ENCODE measurements at places on chromosomes 13 and 19.

GRCh38 chr19:53471916-53472315 is 4.4 kb downstream of the ZNF813 start:
- no peak for DNase-seq

- no peak for DNase-seq
Observed at GRCh38 chr19:15290166-15290565, 42.2 kb downstream of the BRD4 start.

- DNase-seq = no peak
Observed at GRCh38 chr19:15715642-15716041, 12.2 kb upstream of the OR10H2 start.

DNA sequence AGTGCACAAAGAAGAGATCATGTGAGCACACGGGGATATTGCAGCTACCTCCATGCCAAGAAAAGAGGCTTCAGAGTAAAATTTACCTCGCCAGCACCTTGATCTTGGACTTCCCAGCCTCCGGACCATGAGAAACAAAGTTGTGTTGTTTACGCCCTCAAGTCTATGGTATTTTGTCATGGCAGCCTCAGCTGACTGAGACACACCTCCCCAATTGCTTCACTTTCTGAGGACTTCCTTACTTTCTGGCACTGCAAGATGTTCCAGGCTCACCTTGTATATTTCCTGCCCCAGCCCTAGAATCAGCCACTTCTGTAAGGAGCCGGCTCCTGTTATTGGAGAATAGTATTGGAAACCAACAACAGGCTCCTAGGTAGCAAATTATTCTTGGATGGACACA is 6.6 kb upstream of the CEBPG start:
- no peak for DNase-seq

DNA sequence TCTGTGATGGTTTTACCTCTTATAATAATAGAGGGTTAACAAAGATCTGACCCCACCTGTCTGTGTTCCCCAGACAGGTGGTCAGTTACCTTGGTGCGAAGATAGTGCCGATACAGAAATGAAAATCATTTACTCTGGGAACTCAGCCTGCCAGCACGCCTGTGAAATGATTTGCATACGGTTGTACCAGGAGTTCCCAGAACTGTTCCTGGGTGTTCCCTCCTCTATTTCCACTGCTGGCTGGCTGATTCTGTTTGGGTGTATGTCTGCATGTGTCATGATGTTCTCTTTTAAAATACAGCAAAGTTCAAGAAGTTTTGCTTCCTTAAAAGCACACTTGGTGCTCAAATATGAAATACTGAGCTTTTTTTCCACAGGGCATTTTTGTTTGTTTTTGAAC is 527.1 kb downstream of the FGF9 start:
- no peak for DNase-seq

DNA sequence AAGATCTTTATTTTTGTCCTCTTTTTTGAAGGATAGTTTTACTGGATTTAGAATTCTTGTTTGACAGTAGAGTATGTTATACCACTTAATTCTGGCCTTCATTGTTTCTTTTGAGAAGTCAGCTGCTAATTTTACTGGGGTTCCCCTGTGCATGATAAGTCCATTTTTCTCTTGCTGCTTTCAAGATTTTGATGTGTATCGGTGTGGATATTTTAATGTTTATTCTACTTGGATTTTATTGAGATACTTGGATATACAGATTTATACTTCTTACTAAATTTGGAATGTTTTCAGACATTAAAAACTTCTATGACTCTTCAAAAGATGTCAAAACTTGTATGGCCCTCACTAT is 86.9 kb downstream of the URI1 start:
- no peak for DNase-seq

Measured in mesothelial cell of epicardium (in vitro differentiated cells).